ENCODE measurements at places on chromosomes 7 and 10.

DNA sequence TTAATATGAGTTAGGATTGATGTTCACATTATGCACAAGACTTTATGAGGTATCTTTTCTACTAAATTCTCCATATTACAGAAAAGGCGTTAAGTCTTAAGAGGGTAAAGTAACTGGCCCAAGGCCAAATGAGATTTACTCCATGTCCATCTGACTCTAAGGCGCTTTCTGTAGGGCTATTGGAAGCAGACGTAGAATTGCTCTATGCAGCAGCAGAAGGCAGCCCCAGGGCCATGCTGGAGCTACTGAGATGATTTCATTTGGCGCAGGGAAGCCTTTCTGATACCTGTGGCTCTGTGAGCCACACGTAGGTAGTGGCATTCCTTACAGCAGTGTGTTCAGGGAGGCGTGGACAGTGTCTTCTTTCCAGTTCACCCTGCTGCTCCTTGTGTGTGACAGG, 133.1 kb downstream of the SH2D4B start:
- no peak for DNase-seq

DNA sequence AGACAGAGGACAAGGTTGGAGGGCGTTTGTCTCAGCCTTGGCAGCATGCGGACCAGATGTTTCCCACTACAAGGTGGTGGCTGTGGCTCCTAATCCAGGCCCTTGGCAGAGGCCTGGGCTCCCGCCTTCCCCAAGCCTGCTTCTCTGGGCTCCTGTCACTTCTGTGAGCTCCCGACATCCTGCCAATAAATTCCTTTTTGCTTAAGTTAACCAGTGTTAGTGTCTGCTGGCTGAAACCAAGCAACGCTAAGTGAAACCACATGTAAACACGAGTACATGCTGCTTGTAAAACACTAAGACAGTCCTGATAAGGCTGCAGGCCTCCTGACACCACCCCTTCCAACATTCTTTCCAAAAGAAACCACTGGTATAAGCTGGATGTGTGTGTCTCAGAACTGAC, 263.6 kb upstream of the ZMIZ1 start:
- DNase-seq = peak; percentile 69

DNA sequence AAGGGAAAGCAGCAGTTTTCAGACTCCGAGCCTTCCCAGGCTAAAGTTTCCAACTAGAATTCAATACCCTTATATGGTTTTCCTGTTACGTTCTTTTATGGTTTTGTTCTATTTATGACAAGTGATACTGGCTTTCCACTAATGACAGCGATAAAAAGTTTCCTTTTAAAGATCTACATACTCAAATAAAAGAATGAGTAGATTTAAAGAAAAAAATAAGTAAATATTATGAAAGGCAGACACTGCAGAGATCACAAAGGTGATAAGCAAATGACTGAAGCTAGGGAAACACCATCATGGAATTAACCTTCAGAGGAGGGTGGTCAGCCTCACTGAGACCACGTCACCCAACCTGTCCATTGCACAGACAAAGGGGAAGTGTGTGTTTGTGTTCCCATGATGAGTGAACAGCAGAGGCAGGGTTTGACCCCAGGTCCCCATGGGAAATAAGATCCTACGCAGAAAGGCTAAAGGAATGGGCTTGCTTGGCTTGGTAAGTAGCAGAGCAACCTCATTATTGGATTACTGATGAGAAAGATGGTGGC, 4.0 kb downstream of the VSIR start:
- no peak for DNase-seq

DNA sequence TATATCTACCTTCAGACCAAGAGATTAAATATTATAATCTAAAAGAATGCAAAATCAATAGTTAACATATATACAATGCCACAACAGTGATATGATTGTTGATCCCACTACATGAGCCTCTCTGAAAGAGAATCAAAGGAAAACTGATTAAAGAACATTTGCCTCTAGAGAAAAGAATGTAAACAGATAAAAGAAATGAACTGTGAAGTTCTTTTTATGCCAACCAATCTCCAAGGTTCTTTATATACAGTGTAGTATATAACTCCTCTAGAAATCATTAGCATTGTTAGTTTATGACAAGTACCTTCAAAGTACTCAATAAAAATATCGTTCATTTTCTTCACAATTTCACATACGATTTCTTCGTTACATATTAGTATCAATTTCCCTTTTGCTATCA, 20.1 kb downstream of the CNOT4 start:
- DNase-seq = no peak

DNA sequence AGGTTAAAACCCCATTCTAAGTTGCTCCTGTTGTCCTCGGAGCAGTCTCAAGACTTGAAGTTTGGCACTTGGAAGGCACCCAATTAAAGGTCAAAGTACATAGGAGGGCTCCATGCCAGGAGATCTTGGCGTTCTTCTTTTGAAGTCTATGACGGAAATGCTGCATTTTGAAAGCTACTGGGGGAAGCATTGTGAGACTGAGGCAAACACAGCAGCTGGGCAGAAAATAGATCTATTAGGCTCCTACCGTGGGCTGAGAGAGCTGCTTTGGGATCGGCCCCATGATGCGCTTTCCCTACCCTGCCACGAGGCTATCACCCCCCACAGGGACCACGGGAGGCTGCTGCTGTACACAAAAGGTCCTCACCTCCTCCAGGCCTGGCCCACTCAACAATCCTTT, 20.0 kb downstream of the KIAA1549 start:
- DNase-seq = no peak

- no peak for DNase-seq
These were observed 37.0 kb downstream of the AGAP3 start for GRCh38 chr7:151123158-151123821.

DNA sequence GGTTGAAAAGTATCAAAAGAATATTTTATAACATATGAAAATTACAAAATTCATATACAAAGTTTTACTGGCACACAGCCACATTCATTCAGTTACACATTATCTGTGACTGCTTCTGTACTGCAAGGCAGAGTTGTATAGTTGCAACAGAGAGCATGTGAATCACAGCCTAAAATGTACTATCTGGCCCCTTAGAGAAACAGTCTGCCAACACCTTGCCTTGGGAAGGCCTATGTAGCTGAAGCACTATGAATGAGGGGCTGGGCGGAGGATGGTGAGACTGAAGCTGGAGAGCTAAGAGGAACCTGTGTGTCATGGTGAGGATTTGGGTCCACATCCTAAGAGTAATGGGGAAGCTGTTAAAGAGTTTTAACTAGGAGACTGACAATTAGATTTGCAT, 35.7 kb downstream of the PDZD8 start:
- no peak for DNase-seq

DNA sequence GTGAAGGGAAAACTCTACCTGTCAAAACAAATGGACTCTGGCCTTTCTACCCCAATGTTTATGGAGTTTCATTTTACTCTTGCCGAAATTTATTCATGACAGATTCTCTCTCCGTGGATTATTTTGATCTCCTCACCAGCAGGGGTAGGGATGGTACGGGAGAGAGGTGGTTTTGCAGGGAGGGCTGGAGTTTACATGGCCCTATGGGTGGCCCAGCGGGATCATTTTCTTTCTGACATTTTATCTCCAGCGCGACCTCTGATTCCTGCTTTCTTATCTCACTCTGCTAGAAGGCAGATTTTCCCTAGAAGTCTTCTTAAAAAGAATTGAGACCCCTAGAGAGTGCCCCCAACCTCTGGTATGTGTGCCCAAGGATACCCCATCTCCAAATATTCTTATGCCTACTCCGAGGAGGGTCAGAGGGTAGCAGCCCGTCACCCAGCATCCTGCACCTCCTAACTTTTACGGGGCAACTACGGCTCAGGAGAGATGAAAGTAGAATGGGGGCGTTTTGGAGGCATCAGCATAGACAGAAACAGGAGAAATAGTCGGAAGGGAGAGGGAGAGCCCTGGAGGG, 10.1 kb upstream of the GATA3 start:
- DNase-seq = no peak

DNA sequence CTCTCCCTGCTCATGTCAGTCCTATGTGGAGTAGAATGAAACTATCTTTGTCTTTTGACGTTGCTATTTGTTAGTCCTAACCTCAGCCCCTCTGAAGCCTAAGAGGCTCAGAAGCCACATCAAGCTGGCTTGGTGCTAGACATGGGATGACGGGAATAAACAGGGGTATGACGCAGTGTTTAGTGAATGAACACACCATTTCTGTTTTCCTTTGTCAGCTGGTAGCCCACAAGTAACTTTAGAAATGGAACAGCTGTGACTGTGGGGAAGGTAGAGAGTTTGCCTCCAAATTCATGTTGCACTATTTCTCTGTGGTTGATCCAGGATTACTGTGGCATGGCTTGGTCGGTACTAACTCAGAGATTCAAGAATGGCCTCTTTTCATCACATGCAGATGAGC, 31.3 kb downstream of the COX15 start:
- no peak for DNase-seq

- no peak for DNase-seq
These were observed 56.9 kb upstream of the TNKS2 start for GRCh38 chr10:91741356-91741755.

- no peak for DNase-seq
These were observed 120.9 kb downstream of the GRK5 start for GRCh38 chr10:119328223-119328622.

- no peak for DNase-seq
These were observed 12.1 kb downstream of the OR9A4 start for GRCh38 chr7:141928146-141928844.

GRCh38 chr10:76433161-76434005, 1002.0 kb downstream of the LRMDA start:
- no peak for DNase-seq

GRCh38 chr7:129975309-129975708, 22.5 kb upstream of the UBE2H start:
- no peak for DNase-seq

DNA sequence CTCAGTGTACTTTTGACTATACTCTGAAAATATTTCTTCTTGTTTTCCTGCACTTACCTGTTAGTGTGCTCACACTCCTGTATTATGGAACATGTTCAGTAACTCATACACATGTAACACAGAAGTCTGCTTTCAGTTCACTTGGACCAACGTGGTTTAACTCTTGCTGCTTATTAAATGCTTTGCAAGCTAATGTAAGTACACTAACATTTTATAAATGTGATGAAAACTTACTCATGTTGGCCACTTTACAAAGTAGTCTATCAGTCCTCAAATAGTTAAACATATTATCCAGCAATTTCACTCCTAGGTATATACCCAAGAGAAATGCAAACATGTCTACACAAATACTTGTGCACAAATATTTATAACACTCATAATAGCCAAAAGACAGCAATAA, 98.4 kb downstream of the UBE2H start:
- no peak for DNase-seq

- no peak for DNase-seq
These were observed 30.6 kb upstream of the IKZF1 start for GRCh38 chr7:50273870-50274269.

DNA sequence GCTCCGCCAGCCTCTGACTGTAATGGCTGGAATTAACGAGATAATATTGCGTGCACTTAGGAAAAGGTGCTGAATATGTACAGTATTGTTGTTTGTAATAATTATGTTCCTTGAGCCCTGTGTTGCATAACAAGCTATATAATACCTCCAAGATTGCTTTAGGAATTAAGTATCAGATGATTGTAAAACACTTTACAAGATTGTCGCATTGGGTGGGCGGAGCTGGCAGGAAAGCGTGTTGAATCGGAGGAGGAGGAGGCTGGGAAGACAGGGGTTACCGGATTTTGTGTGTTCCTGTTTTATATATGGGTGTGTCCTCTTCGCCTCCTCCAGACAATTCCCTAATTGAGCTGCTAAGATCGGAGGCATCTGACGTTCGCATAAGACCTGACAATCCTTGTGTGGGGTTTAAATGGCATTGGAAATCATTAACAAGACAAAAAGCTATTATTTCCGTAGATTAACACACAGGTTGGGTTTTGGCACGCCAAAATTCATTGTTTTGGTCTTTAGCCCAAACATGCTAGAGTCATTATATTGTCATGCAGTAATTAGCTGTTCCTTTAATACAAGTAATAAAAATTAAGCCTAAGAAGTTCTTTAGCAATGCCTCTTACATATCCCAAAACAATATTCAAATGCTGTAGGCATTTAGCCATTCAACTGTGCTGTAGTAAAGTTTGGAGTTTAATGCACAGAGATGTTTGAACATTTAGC, 192.9 kb upstream of the SH2B2 start:
- DNase-seq = no peak

Measured in urothelium cell line (cell line).